AG09309 (cell line): ENCODE measurements at places on chromosomes 5 and 9.

- no peak for DNase-seq
Measured at GRCh38 chr5:159241946-159242552, 21.0 kb upstream of the UBLCP1 start.

GRCh38 chr5:38681029-38681706, 124.7 kb upstream of the LIFR start:
- no peak for DNase-seq

GRCh38 chr9:33103501-33104281, 27.2 kb upstream of the SMU1 start:
- DNase-seq, result no peak

- DNase-seq, result no peak
Measured at GRCh38 chr5:342501-343460, 21.3 kb downstream of the AHRR start.

- no peak for DNase-seq
Measured at GRCh38 chr5:113181409-113181808, 204.8 kb downstream of the DCP2 start.

GRCh38 chr9:134225186-134225585, 60.8 kb upstream of the RNU6ATAC start:
- DNase-seq, result no peak

- no peak for DNase-seq
Measured at GRCh38 chr5:66880401-66880800, 284.2 kb downstream of the MAST4 start.

DNA sequence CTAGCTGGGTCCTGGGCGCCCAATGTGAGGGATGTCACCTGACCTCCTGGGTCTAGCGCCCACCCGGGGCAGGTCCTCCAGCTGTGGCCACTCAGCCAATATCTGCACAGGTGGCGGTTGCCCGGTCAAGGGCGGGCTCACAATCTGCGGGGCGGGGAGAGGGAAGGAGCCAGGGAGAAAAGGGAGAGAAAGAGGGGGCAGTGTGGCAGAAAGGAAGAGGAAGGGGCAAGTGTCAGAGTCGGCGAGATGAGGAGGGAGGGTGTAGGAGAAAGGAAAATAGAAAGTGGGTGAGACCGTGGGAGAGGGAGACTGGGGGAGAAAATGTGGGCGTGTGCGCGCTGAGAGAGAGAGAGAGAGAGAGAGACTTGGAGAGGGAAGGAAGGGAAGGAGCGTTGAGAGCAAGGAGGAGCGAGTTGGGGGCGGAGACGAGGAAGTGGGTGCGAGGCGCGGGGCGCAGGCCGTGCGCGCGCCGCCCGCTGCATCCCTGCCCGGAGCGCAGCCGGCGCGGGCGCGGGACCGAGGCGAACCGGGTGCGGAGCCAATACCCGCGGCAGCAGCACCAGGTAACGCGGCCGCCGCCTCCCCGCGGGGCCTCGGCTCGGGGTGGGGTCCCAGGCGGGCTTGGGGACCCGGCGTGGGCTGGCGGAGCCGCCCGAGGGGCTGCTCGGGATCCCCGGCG, at the start of gene HRH2:
Gene HRH2, plus strand, starts transcription at position 479 of the 679 bp plus-strand sequence. CDS start 25,163 bp downstream, outside the sequence.
- no peak for DNase-seq

DNA sequence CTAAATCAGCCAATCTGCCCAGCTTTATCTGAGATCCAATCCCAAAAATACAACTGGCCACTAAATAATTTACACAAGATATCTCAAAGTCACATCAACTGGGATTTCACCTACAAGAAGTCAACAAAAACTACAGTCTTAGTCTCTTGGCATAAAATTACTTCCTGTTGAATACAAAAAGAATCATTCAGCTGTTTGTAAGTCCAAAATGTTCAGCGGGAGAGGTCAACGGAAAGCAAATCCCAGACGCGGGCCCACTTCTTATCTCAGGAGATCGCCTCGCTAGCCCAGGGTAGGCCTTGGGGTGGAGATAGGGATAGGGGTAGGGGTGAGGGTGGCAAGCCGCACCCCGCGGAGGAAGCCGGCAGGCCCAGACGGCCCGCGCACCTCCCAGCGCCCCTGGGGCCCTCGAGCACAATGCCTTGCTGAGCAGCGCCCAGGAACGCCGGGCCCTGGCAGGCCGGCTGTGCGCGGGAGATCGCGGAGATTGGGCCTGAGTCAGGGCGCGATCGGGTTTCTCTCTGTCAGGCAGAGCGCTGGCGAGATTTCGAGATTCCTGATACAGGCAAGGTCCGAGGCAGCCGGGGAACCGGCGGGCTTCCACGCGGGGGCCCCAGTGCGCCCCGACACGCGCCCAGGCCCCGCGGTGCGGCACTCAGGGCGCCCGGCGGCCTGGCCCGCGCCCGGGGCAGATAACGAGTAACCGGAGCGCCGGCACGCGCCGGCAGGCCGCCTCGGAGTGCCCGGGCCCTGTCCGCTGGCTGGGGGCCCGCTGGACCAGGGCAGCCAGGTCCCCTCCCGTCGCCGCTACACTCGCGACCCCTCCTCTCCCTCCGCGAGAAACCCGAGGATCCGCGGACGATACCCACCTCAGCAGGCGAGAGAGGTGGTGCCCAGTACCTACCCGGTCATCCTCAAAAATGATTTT, 601 bp downstream of the HINT1 start:
- DNase-seq, result peak; percentile 33

- DNase-seq, result no peak
Measured at GRCh38 chr9:122936883-122937282, 3.9 kb upstream of the RABGAP1 start.
